ENCODE measurements at places on chromosomes 16 and 17.

DNA sequence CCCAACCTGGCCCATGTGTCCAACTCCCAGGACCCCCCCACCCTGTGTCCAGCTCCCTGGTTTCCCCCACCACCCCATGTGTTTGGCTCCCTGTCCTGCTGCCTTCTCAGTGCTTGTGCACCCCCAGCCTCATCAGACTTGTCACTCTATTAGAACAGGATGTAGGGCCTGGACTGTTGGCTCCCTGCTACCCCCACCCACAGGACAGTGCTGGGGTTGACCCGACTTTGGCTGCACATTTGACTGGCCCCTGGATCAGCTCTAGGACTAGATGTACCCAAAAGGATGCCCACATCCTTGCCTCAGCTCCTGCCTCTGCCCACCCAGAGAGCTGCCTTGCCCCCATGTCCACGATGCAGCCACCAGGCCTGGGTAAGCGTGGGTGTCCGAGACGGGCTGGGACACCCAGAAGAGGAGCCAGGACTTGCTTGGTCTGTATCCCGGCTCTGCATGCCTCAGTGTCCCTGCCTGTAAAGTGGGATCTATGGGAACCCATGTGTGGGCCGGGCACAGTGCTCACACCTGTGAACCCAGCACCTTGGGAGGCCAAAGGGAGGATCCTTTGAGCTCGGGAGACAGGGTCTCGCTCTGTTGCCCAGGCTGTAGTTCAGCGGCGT lies 1.5 kb upstream of the CCDC57 start:
- DNase-seq, result no peak

DNA sequence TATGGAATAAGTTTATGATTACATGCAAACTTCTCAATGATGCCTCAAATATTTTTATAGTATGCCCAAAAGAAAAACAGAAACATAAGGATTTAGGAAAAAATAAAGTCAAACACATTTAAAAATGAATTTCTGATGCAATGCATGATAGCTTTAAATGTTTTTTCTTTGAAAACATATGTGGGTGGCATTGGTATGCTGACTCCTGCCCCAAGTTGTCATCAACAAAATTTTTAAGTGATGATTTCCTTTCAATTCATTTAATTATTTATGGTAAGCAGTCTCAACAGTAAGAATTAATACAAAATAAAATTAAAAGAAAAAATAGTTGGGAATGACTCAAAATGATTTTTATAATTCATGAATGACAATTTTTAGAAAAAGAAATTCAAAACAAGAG lies 104.9 kb downstream of the CEP112 start:
- DNase-seq, result no peak

- no peak for DNase-seq
These were observed 40.5 kb downstream of the DCUN1D3 start for GRCh38 chr16:20859699-20860098.

DNA sequence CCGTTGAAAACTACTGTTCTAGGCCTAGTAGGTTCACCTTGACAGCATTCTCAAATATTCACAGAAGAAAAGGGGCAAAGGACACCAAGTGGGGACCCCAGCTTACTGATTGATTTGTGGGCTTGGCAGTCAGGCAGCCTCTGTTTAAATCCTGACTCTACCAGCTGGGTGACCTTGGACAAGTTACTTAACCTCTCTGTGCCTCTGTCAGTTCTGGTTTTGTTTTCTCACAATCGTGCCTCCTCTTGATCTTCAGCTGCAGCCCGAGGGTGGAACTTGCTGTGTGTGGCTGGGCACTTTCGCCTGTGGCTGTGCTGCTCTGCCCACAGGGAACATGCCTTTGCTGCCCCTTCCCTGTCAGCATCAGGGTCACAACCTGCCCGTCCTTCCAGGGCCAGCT lies 17.8 kb downstream of the RAP1GAP2 start:
- no peak for DNase-seq

DNA sequence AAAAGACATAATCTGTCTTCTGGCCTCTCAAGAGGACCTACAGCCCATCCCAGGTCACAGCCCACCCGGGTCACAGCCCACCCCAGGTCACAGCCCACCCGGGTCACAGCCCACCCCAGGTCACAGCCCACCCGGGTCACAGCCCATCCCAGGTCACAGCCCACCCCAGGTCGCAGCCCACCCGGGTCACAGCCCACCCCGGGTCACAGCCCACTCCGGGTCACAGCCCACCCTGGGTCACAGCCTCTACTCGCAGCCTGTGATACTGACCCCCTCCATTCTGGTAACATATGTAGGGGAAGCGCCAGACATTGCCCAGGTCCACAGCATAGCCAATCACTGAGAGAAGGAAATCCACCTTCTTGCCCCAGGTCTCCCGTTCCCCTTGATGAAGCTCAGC lies 14.2 kb downstream of the SLC6A4 start:
- no peak for DNase-seq

DNA sequence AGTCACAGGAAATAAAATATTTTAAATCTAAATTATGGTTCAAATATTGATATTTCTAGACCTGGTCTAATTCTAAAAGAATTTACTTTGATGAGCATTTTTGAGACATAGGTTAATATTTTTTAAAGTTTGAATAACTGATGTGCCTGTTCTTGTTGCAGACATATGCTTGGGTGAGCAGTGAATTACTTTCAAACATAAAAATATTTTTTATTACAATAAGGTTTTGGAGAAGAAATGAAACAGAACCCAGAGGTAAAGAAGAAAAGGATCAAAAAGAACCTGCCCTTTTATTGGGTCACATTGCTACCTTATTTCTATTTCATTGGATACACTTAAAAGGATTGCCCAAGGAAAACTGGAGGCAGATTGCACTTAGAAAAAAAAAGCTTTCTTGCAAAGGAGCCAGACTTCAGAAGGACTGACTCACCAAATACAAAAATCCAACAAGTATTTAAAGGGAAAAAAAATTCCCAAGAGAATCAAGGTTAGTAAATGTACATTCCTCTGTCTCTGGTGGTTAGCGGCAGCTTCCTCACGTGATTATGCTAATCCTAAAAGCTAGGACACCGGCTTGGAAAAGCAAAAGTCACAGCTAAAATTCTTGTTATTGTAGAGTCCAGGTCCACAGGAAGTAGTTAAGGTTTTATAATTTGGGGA lies 18.5 kb downstream of the ENPP7 start:
- no peak for DNase-seq

GRCh38 chr17:28141313-28141712 lies 98.8 kb downstream of the NLK start:
- DNase-seq, result no peak

GRCh38 chr16:4032768-4033167 lies 83.5 kb downstream of the ADCY9 start:
- DNase-seq, result peak; percentile 50

- no peak for DNase-seq
These were observed 20.6 kb downstream of the BLMH start for GRCh38 chr17:30271102-30271501.

GRCh38 chr17:36778448-36778847 lies 158.8 kb upstream of the LHX1 start:
- DNase-seq, result peak; percentile 41

- DNase-seq, result no peak
These were observed 5.2 kb downstream of the BAIAP2 start for GRCh38 chr17:81039854-81040758.

GRCh38 chr17:72121164-72122009 lies 567 bp downstream of the SOX9 start:
- DNase-seq, result peak; percentile 19

- no peak for DNase-seq
These were observed at the start of gene TMEM95 for GRCh38 chr17:7355053-7355452. Gene TMEM95, plus strand, starts transcription at chr17:7355156. Its CDS starts 49 bp downstream, at chr17:7355205.

GRCh38 chr17:8153525-8153956 lies 1.3 kb upstream of the PER1 start:
- no peak for DNase-seq

GRCh38 chr16:27400751-27401620 lies 988 bp upstream of the IL21R start:
- no peak for DNase-seq

- DNase-seq, result no peak
These were observed 49.3 kb upstream of the CACNG4 start for GRCh38 chr17:66915204-66915611.

DNA sequence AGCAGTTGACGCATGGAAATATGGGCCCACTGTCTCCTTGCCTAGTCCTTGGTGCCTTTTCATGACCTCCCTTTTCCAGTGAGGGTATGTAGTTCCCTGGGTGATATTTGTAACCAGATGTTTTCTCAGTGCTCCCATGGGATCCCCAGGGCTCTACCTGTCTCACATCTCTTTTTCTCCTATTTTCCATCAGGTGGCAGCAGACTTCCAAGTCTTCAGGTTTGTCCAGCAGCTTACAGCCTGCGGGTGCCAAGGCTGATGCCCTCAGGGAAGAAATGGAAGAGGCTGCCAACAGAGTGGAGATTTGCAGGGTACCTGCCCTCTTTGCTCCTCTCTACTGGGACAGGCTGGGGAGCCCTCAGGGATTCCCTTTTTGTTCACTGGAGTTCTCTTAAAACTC lies 89.1 kb downstream of the ELAC2 start:
- no peak for DNase-seq

- DNase-seq, result no peak
These were observed 1.5 kb downstream of the MCRIP1 start for GRCh38 chr17:81831563-81831956.

DNA sequence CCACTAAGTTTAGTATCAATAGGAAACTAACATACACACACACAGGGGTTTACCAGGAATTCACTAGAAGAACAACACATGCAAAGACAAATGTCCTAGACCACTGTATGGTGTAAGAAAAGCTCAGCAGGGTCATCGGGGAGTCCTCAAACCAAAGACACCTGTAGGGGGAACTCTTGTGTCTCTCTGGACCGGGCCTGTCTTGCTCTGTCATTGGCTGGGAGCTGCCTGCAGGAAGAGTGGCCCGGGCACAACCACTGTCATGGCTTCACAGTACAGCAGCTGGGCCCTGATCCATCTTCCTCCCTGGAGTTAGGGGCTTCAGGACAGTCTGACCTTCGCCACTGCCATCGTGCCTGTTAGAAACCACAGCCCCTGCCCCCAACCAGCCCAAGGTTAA lies 263.6 kb upstream of the DYNLRB2 start:
- no peak for DNase-seq

DNA sequence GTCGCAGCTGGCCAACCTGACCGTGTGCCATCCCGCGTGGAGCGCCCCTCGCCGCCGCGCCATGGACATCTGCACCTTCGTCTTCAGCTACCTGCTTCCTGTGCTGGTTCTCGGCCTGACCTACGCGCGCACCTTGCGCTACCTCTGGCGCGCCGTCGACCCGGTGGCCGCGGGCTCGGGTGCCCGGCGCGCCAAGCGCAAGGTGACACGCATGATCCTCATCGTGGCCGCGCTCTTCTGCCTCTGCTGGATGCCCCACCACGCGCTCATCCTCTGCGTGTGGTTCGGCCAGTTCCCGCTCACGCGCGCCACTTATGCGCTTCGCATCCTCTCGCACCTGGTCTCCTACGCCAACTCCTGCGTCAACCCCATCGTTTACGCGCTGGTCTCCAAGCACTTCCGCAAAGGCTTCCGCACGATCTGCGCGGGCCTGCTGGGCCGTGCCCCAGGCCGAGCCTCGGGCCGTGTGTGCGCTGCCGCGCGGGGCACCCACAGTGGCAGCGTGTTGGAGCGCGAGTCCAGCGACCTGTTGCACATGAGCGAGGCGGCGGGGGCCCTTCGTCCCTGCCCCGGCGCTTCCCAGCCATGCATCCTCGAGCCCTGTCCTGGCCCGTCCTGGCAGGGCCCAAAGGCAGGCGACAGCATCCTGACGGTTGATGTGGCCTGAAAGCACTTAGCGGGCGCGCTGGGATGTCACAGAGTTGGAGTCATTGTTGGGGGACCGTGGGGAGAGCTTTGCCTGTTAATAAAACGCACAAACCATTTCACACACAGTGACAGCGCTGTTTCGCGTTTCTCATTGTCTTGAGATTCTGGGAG lies 2.0 kb upstream of the ZACN start:
- DNase-seq, result no peak

DNA sequence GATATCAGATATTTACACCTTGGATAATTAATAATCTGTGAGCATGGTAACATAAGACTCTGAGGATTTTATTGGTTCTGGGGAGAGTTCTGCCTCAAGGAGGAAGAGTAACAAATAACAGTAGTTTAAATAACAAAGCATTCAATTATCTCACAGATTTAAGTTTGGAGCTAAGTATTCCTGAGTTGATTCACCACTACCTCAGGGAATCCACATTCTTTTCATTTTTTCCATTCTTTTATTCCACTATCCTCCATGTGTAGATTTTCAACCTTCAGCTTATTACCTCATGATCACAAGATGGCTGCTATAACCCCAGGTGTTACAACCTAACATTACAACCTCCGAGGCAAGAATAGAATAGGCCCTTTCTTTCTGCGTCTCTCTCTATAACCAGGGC lies 252.2 kb upstream of the TOX3 start:
- DNase-seq, result no peak

- DNase-seq, result no peak
These were observed 116.7 kb downstream of the PITPNC1 start for GRCh38 chr17:67493812-67494211.

DNA sequence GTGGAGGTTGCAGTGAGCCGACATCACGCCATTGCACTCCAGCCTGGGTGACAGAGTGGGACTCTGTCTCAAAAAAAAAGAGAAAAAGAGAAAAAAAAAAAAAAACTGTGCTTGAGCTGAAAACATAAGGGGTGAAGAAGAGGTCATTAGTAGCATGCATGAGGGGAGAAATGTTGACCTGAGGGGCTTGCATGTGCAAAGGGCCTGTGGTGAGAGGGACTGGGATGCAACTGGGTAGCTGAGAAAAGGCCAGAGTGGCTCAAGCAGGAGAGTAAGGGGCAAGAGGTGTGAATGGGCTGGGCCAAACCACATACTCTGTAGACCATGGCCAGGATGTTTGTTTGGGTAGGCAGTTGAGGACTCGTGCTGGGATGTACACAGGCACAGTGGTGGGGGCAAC lies 3.4 kb downstream of the KIF19 start:
- DNase-seq, result no peak

DNA sequence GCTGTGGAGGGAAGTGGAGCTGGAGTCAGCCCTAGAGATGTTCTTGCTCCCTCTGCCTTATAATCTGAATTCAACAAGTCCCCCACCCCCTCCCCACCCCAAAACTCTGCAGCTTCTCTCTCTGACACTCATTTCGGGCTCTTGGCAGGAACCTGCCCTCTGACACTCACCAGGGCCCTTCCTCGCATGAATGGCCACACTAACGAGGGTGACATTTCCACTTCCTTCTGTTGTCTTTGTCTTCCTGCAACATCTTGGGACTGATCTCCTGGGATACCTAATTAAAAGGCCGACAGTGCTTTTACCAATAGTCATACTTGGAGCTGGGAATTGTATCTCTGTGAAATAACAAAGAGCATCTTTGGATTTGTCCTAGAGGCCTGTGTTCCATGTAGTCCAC lies 106.9 kb upstream of the PIRT start:
- DNase-seq, result no peak

DNA sequence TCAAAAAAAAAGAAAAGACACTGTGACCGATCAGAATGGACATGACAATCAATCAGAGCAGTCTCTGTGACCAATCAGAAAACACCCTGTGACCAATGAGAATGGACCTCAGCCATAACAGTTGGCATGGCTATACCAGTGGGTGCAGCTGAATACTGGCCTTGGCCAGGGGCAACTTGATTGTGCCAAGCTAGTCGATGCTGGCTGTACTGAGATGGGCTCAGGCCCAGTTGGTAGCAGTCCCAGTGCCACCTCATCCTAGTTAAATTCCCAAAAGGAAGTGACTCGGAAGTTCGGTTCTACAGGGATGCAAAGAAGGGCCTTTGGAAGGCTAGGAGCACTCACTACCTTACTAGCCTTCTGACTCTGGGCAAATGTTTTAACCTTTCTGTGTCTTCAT lies 37.2 kb upstream of the BCO1 start:
- DNase-seq, result no peak
